Type B pancreatic cell (in vitro differentiated cells): ENCODE measurements at places on chromosomes 13 and 19. TPM values are rescaled to one million over a fixed set of nuclear protein-coding genes. Genes with fewer than 3 reads are reported as not detected.
A peak's percentile ranks its signal among the peaks of the same experiment; 100 is the strongest.

- DNase-seq = no peak
Observed at GRCh38 chr13:26518451-26518959, 39.0 kb upstream of the WASF3 start.

- no peak for DNase-seq
Observed at GRCh38 chr13:59176775-59177174, 987.0 kb downstream of the DIAPH3 start.

DNA sequence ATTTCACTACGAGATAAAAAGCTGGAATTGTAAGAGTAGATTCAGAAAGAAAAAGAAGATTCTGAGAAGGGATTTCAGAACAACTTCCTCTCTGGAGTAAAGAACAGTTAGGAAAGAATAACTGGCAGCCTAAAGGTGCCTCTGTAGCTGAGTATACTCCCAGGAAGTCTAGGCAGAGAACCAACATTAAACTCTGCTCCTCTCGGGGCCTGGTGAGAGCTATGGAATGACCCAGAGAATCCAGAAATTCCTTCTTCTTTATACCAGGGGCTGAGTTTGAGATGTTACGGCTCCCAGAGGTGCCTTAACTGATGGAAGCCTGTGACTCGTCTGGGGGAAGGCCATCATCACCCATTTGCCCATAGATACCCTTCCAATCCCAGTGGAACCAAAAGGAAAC is 39.1 kb downstream of the FAM216B start:
- no peak for DNase-seq

GRCh38 chr13:31022288-31022895 is 89.9 kb downstream of the TEX26 start:
- no peak for DNase-seq

DNA sequence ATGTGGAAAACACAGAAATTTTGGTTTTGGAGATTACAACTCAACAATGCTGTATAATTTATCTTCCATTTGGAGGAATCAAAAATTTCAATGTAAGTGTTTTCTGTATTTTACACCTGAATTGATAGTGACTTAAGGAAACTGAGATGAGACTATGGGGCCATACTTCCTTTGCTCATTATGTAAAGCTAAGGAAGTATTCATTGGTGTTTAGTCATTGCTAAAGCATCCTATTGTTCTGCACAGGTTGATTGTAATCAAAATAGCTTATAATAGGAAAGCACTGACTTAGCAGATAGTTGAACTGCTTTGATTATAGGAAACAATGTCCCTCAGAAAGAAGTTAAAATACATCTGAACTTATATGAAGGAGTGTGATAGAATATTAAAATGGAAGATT is 244.4 kb upstream of the SLITRK5 start:
- DNase-seq = no peak

- no peak for DNase-seq
Observed at GRCh38 chr13:42617221-42617620, 43.3 kb downstream of the TNFSF11 start.

GRCh38 chr13:79937771-79938216 is 403.1 kb downstream of the SPRY2 start:
- DNase-seq = no peak

DNA sequence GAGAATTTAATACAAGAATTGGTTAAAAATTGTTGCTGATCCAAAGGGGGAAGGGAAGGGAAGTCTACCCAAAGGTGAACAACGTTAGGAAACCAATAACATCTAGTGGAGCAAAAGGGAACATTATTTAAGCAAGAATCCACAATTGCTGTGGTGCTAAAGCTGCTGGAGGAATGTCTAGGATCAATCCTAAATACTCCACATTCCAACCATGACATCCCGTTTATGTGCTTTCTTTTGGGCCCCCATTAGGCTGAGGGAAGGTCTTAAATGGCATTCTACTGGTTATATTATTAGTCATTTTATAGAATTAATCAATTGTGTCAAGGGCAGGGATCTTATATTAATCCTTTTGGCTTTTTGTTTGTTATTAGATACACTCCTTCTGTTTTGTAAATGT is 39.9 kb upstream of the VWA8 start:
- DNase-seq = no peak

GRCh38 chr13:29774830-29775229 is 75.6 kb downstream of the UBL3 start:
- no peak for DNase-seq

DNA sequence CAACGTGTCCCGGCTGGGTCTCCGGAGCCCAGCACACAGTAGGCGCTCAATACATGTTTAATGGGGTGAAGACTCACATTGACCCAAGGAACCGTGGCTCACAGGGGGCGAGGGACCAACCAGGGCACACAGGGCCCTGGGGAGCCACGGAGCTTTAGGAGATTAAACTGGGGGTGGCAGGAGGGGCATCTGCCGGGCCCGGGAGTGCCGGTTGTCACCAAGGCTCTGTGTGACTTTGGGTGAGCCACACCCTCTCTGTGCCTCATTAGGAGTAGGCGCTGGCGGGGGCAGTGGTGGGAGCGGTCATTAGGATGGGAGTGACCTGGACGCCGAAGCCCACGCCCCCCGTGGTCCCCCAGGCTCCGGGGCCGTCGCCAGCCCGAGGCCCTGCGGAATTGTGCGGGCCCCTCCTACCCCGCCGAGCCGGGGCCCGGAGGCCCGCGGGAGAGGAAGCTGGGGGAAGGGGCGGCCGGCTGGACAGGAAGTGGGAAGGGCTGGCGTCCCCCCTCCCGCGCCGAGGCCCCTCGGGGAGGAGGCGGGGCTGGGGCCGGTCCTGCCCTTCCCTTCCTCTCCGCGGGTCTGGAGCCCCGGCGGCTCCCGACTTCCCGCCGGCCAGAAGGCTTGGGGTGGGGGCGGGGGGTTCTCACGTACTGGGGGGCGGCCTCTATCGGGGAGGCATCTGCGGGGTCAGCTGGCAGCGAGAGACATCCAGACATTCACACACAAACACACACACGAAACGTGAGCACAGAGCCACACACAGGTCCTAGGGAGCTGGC is 1.8 kb upstream of the SSBP4 start:
- DNase-seq = peak; percentile 91

GRCh38 chr19:33740811-33741396 is 55.8 kb upstream of the KCTD15 start:
- DNase-seq = no peak

GRCh38 chr13:47117268-47117667 is 220.4 kb upstream of the HTR2A start:
- DNase-seq = no peak

DNA sequence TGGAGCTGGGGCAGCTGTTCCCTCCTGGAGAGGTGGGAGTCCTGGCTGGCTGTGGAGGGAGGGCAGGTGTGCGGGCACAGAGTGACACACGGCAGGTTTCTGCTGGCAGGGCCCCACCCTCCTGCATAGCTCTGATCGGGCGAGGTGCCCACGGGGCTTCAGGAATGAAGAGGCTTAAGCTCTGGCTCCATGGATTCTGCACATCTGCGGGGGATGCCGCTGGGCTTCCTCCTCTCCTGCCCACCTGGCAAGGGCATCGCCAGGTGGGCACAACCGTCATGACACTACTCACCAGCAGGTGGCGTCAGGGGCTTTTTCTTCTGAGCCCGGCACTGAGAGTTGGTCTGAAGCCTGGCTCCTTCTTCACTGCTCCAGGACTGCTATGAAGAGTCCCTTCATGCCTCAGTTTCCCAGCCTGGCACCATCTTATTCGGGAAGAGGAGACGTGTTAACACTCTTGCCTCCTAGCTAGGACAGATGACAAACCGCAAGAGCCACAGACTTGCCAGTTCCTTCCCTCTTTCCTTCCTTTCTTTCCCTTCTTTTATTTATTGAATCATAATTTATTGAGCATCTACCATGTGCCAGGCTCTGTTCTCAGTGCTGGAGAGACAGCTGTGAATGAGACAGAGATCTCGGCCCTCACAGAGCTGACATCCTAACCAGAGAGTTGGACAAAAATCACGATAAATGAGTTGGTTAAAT is 15.2 kb upstream of the PAK4 start:
- no peak for DNase-seq

Gene TJP3
- total RNA-seq = 20.0 and 53.8 TPM in 2 replicates

Gene KLK7
- 0.36 TPM in 1 of 2 replicates, not detected in the other for total RNA-seq

Gene SELENOV
- total RNA-seq = 1.1 TPM in 1 of 2 replicates, not detected in the other

Gene ZSCAN4
- not detected in 2 replicates for total RNA-seq

Gene METTL21C
- total RNA-seq = not detected in 2 replicates

Gene ZFP36
- total RNA-seq = 36.0 and 101 TPM in 2 replicates

Gene PPM1N
- total RNA-seq = 0.48 TPM in 1 of 2 replicates, not detected in the other
